NCI-H2081 treated with DMSO at 0.1 percent for 48 hours (cell line): ENCODE measurements at places on chromosomes 1 and 21.

DNA sequence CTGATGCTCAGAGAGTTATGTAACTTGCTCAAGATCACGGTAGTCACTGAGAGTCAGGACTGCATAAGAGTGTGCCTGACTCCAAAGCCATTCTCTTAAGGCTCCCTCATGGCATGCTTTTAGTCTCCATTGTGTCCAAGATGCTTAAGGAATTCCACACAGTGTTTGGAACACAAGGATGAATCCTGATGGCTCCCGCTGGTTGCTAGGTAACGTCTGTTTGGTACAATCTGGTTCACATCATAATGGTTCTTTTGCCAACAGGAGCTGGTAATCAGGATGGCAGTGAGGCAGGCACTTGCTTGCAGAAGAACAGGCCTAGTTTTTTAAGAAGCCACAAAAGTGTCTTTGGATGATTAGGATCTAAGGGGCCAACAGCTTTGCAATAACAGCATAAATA is 436.5 kb upstream of the DAB1 start:
- DNase-seq = no peak

DNA sequence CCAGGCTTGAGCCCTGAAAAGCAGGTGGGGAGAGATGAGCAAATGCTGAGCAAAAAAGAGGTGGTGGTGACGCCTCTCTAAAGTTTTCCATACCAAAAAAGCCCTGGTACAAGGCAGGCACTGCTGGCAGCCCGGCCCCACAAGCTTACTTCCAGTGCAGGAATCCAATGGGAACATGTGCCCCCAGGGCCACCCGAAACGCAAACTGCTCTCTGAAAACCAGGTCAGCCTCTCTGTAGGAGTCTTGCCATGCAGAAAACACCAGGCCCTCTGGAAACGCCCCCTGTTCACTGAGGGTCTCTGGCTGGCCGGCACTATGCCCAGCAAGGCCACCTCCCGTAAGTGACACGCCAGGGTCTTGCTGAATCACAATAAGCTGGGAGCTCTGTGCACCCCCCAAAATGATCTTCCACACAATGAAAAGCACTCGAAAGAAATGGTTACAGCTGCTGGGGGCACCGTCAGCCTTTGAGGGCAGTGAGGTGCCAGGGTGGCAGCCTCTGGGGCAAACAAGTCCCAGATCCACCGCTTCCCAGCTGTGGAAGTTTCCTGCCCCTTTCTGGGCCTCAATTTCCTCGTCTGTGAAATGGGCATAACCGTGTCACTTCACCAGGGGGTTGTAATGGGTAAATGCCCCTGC is 170.5 kb downstream of the TOMM20 start:
- DNase-seq = no peak

DNA sequence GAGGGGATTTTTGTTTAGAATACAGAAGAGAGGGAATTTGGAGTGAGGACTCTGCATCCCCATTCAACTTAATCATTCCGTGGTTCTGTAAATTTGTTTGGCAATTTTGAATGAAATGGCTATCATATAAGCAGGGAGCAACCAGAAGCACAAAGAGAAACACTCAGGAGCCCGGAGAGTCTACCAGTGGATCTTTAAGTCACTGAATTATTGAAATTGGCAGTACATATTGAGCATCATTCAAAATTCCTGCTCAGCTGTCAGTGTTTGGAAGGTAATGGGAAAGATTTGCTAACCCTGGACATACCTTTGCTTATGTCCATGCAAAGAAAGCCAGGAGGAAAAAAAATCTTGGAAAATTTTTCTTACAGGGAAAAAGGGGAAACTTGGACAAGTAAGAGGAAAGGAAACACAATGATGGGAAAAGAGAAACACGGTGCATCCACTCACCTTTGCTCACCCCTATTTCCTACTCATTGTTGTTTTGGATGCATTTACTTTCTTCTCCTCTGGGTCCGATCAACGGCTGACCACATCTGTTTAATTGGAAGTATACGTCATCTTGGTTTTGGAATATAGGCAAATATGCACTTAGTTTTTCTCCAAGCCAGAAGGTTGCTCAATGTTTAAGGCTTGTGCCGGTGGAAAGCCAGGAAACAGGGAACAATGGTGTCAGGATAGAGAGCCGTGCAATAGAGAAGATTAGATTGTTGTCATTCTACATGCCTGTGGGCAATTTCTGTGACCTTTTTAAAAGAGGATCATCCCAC is 243.0 kb upstream of the LYPLAL1 start:
- no peak for DNase-seq

GRCh38 chr1:215045698-215046308 is 36.7 kb upstream of the KCNK2 start:
- no peak for DNase-seq

- no peak for DNase-seq
Observed at GRCh38 chr1:27394282-27394658, 1.8 kb downstream of the GPR3 start.

DNA sequence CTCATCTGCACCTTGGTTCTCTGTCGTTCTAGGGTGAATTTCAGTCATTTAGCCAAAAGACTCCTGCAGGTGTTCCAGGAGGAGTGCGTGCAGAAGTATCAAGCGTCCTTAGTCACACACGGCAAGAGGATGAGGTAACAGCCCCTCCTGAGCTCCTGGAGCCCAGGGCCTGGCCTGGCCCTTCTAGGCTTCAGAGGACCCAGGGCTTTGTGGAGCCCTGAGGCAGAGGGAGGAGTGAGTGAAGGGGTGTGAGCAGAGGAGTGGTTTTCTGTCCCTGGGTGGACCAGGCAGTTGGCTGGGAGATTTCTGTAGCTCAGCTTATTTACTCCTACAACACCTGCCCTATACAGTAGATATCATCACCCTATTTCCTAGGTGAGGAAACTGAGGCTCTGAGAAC is 15.7 kb upstream of the RASSF5 start:
- no peak for DNase-seq

DNA sequence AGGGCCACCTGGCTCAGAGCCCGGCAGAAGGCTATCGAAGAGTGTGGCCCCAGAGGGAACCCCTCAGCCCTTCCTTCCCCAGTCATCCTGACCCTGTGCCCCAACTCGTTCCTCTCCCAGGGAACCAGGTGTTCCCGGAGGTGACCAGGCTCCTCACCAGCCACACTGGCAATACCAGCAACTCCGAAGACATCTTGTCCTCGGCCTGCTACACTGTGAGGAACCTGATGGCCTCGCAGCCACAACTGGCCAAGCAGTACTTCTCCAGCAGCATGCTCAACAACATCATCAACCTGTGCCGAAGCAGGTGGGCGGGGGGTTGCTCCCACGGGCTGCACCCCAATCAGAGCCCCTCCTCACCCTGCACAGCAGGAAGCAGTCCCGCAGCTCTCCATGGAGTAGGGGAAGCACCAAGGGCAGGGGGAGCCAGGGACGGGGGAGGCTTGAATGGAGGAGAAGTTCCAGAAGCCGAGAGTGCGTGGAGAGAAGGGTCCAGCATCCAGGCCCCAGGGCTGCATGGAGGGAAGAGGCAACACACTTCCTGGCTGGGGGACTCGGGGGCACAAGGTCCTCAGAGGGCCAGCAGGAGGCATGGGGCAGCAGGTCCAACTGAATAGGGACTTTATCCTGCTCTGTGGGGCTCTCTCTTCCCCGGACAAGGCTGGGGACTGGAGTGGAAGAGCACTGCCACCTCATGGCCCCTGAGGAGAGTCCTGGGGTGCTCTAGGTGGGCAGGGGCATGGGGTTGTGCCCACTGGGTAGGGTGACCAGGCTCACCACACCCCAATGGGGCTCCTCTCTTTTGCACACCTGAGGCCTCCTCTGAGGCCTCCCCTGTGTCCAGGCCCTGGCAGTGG is 41.7 kb downstream of the PKP1 start:
- no peak for DNase-seq

DNA sequence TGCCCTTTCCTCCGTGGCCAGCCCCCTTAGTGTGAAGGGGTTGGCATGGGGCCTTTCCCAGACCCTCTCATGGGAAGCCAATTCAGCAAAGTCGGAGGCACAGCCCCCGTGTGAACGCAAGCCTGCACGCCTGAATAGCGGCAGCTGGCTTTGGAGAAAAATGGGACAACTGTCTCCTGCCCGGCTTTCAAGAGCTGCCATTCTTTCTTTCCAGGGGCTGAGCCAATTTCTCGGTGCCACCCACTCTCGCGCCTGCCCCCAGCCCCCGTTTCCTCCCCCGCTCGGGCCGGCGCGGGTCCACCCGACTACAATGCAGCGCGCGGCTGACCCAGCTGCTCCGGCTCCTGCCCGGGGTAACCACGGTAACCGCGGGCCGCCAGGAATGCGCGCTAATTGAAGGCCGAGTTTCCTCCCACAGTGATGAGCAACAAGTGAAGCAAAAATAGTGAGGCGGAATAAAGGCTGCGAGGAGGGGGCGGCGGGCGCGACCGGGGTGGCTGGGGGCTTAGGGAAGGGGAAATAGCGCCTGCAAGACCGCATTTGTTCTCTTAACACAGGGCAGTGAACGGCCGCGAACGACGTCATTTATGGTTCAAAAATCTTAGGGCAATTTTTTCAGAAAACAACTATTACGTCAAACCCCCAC is 27.8 kb downstream of the ILDR2 start:
- DNase-seq = no peak

- no peak for DNase-seq
Observed at GRCh38 chr1:9909234-9910046, 629 bp downstream of the CTNNBIP1 start.
